ENCODE measurements at places on chromosomes 6 and 20. TPM values are rescaled to one million over a fixed set of nuclear protein-coding genes. Genes with fewer than 3 reads are reported as not detected.

Gene CD24
- total RNA-seq: 0.68 TPM

Gene SERPINB1
- 58.6 TPM for total RNA-seq

Gene CDH4
- 0.20 TPM for total RNA-seq

Gene ENPP1
- total RNA-seq: 0.23 TPM

Gene TBCC
- total RNA-seq: 50.4 TPM

Data from activated naive CD8-positive, alpha-beta T cell treated with anti-CD3 and anti-CD28 coated beads, Interleukin-2, amount 10 ng/mL, durations not matched to agents 7 days and 5 days (primary cell).